ENCODE measurements at places on chromosomes 12 and 14. TPM values are rescaled to one million over a fixed set of nuclear protein-coding genes. Genes with fewer than 3 reads are reported as not detected.

CDCA3 gene
- 0.50 TPM for polyA plus RNA-seq

MANSC4 gene
- not detected for polyA plus RNA-seq

ARHGAP9 gene
- 3.0 TPM for polyA plus RNA-seq

- DNase-seq = no peak
These were observed 74.1 kb downstream of the DUSP6 start for GRCh38 chr12:89278169-89278568.

- DNase-seq = no peak
These were observed 465.9 kb downstream of the BCAT1 start for GRCh38 chr12:24482882-24483604.

DNA sequence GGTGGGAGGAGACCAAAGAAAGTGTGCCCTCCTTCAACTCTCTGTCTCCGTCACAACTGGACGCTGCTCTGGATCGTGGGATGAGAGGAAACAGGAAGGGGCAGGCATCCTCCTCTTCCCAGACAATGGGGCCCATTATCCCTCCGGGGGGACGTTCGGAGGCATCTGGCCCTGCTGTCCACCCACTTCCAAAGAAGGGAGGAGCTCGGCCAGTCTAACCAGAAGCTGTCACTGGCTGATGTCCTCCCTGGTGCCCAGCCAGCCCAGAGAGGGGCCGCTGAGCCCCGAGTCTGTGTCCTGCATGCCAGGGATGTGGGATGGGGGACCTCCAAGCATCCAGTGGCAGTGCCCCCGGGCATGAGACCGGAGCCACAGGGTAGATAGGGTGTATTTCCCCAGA lies 39.8 kb upstream of the MEG3 start:
- DNase-seq = no peak

GRCh38 chr14:73633116-73634010 lies 11.4 kb upstream of the DNAL1 start:
- peak; percentile 82 for DNase-seq

DNA sequence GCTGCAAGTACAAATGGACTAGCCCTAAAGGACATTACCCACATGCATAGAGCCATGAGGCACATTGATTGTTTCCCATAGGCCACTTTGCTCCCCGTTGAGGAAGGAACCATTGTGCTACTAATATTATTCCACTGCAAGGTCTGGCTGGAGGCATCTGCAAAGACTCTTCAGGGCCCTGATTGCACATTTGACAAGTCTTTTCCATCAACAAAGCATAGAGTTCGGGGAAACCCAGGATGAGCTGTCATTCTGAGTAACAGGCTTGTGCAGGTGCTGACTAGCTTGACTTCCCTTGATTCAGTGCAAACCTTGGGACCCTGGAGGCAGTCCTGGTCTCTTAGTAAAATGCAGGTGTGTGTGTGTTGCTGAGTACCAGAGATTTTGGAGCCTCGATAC lies 73.8 kb downstream of the SUSD6 start:
- no peak for DNase-seq

GRCh38 chr12:62761658-62762057 lies 173.3 kb downstream of the PPM1H start:
- DNase-seq = no peak
